Fibroblast of skin of back (primary cell): ENCODE measurements at places on chromosomes 5 and 9.

- DNase-seq, result peak; percentile 30
These were observed 4.5 kb downstream of the PRELID2 start for GRCh38 chr5:145830594-145830993.

DNA sequence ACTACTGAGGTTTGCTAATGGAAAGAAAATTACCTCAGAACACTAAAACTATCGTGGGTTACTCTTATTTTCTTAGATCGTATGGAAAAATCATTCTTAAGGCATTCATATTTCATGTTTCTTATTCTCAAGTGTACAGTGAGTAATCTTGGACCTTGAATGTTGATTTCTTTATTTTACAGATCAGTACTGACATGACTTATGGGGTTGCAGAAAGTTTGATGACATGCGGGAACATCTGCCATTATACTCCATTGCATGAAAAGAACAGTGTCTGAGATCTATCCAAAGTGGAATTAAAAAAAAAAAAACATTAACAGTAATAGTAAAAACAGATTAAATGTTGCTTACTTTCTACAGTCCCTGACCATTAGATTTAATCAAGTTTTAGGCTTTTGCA lies 1290.2 kb upstream of the WWC1 start:
- no peak for DNase-seq

DNA sequence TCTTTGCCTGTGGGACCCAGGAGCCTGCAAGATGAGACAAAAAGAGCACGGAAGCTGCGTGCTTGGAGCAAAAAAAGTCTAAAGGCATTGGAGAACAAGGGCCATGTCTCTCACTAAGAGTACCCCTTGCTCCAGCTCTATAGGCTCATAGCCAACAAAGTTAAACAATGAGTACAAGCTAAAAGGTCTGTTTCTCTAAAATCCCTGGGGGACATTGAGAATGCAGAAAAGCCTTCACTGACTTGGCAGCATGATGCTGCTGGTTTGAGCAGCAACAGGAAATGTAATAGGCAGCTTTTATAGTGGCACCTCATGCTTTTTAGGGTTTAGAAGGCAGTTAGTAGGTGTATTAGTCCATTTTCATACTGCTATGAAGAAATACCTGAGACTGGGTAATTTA lies 287.5 kb downstream of the SMARCA2 start:
- DNase-seq, result peak; percentile 78

DNA sequence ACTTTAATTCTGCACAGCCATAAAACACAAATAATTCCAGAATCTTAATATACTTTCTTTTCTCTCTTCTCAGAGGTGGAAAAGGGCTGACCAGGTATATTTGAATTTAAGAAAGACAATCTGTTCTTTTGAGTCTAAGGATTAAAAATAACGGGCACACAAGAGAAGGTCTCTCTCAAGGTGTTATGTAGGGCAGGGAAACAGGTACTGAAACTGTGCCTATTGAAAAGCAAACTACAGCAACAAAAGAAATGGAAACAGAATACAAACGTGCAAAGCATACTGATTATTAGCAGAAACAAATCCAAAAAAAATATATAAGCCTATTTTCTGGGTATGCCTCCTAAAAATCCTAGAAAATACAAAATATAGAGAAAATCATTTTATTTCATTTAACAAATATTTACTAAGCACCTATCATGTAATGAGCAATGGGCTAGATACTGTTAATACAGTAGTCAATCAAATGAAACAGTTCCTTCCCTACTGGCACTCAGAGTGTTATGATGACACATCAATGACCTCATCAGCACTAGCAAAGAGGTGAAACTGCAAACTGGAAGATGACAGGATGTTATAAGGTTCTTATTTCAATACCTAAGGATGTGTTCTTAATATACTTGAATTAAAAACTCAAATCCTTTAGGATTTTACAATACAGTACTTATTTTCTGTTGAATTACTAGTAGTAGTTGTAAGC lies 87.7 kb downstream of the AUH start:
- peak; percentile 62 for DNase-seq

- no peak for DNase-seq
These were observed 319.2 kb downstream of the GADD45G start for GRCh38 chr9:89923961-89924504.
